ENCODE measurements at places on chromosomes 2 and 18.

DNA sequence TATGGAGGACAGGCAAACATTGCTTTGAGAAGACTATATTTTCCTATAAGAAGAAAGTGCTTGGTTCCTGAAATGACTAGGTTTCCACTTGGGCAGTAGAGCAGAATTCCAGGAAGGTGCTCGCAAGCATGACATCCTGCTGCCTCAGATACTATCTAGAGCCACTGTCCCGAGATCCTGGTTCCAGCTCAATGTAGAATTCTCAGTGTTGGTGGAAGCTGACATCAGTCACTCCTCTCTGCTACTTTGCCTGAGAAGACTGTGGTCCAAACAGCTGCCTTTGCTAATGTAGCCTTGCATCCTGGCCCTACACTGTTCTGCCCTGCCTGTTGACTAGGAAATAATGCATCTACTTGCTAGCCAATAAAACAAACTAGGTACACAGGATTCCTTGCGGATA, 50.0 kb upstream of the ITGA6 start:
- DNase-seq: no peak

DNA sequence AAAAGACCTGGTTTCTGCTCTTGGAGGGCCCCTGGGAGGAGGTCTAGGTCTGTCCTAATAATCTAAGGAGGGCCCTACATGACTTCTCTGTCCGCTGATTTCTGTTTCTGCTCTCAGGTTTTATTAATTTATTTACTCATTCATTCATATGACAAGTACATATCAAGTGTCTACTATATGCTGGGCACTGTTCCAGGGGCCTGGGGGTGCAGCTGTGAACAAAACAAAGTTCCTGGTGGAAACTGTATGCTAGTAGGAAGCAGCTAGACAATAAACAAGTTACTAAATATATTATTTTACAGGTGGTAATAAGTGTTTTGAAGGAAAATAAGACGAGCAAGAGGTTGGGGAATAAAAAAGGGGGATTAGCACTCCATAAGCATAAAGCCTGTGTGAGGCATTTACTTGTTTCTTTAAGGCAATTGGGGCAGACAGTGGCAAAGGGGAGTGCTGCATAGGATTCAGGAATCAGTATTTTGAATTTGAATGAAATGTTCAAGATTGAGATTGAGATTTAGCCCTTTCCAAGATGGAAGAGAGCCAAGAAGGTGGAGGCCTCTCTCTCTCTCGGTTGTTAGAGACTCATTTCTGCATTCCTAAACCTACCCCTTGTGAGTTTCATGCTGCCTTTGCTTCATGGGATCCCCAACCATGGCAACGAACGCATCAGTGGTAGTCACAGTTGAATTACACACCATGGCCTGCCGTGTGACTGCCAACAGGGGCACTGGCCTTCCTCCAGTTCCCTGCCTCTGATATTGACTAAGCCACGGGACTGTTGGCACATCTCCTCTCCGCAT, 28.3 kb downstream of the DRC1 start:
- peak; percentile 49 for DNase-seq

- no peak for DNase-seq
Measured at GRCh38 chr2:69704446-69704845, 37.5 kb upstream of the ANXA4 start.

DNA sequence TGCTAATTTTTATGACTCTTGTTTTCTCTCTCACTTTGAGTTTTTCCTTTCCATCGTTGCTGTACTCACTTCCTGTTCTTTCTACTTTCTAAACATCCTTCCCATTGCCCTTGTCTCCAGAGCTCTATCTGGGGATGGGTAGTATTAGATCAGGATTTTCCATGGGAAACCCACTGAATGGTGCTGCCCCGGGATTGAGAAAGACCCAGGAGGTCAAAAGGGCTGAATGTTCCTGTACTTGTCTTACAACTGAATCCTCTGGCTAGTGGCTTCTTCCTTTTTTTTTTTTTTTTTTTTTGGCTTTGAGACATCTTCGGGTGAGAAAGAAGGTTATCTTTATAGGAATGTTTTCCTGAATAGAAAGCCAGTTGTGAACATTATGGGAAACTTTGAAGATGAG, 364.8 kb upstream of the SLC14A2 start:
- no peak for DNase-seq

DNA sequence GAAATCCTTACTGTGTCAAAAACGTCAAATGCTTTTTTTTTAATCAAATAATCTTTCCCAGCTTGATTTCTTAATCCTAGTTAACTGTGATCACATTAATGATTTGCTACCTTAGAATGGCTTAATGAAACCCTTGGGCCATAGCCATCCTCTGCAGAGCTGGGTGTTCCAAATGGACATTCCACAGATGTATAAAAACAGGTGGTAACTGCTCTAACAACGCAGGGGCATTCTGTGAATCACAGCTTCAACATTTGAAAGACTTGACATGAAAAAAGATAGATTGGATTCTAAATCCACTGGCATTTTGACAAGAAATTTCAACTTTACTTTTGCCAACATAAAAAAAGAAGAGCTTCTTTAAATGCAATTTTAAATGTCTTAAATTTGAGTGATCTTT, 69.8 kb upstream of the RASGRP3 start:
- DNase-seq: no peak

GRCh38 chr18:56030060-56030459, 442.1 kb upstream of the TCF4 start:
- no peak for DNase-seq

GRCh38 chr2:71611247-71611646, 157.9 kb downstream of the DYSF start:
- peak; percentile 23 for DNase-seq

DNA sequence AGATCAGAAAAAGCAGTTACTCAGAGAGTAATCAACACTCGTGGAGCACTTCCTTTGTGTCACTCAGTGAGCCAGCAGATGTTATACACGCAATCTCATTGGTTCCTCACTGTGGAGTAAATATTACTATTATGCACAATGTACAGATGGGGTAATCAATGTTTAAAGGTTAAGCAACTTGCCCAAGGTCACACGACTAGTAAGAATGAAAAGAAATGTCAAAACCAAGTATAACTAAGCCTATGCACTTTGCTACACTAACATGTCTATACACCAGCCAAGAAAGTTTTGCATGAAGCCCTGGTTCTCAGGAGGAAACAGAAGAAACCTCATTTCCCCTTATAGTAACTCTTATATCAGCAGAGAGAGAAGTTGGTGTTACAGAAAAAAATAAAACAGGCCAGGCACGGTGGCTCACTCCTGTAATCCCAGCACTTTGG, 5.4 kb downstream of the METTL21A start:
- DNase-seq: no peak

DNA sequence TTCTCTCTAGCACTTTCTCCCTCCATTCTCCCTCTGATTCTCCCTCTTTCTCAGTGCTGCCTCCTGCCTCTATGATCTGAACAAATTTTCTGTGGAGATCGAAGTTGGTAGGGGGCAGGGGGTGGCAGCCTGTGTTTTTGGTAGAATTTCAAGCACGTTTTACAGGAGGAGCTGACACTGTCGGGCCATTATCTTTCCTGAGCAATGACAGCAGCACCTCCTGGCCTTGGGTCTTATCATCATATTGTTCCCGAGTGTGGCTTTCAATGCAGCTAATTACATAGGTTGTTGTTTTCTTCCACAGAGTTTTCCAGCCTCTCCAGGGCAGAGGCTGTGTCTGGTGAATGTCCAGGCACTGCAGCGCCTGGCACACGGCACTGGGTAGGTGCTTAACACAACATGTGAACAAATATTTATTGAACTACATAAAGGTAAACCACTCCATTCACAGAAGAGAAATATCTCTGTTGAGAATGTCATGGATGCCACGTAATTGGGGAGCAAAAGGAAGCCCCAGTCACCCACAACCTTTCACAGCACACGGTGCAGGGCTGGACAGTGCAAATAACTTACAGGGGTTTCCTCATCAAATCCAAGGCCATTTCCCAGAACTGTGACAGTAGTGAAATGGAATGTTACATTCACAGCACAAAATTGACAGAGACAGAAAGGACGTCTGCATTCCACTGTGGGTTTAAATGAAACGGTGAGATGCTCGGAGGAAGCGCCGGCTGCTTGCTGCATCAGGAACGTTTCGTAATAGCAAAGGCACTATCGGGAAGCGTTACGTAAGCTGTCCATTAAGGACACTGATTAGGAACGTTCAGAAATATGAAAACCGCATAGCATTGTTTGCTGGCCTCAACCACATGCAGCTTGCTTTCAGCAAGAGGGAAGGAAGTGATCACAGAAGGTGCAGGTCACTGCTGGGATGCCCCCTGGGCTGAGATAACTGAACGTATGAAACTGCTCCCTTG, 6.5 kb upstream of the KCNG2 start:
- DNase-seq: no peak

DNA sequence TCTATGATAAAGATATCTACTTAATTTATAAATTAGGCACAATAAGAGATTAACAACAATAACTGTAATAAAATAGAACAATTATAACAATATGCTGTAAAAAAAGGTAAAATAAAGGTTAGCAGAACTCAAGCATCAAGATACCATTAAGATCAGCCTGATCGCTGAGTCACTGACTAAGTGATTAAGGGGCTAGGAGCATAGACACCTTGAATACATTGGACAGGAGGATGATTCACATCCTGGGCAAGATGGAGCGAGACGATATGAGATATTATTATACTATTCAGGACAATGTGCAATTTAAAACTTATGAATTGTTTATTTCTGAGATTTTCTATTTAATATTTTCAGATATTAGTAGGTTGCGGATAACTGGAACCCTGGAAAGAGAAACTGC, 1277.8 kb upstream of the ZEB2 start:
- no peak for DNase-seq

DNA sequence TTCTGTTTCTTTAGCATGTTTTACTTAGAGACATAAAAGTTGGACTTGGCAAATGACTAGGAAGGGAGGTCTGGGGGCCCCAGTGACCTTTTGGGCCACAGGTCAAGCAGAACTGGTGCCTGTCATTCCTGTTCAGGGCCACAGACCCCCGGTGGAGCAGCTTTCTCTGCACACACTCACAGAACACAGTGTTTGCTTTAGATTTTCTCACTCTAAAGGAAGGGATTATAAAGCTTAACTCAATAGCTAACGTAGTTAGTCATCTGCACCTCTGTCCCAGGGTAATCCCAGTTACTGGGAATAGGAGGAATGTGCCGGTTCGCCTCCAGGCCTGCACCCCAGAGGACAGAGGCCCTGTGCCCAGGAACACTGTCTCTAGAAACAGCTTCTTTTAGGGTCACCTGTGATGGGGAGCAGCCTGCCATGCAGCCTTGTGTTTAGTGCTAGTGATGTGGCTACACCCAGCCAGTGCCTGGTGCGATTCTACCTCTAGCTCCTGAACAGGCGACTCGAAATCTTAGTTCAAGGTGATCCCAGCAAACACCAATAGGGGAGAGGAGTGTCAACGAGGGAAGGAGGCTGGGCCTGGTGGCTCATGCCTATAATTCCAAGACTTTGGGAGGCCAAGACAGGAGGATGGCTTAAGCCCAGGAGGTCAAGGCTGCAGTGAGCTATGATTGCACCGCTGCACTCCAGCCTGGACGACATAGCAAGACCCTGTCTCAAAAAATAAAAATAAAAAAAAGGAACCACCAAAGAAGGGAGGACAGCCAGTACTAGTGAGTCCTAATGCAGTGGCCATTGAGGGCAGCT, 11.6 kb downstream of the SPATA3 start:
- DNase-seq: no peak

GRCh38 chr2:12560618-12561017, 156.1 kb upstream of the TRIB2 start:
- no peak for DNase-seq

DNA sequence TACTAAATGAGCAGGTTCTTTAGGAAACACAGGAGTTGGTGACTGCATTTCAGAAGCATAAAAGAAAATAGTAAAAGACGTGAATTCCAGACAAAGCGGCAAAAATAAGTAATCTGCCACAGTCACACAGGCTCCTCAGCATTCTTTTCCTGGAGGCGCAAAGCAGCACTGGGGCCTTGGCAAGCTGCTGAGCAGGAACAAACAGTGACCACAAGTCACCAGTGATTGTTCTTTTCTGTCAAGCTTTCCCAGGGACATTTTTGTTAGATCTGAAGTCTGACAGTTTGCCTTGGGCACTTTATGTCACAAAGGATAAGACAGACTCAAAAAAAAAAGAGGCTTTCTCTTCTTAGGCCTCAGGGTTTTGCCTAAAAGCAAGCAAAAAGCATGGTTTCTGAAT, 216.2 kb downstream of the CDH20 start:
- DNase-seq: no peak

DNA sequence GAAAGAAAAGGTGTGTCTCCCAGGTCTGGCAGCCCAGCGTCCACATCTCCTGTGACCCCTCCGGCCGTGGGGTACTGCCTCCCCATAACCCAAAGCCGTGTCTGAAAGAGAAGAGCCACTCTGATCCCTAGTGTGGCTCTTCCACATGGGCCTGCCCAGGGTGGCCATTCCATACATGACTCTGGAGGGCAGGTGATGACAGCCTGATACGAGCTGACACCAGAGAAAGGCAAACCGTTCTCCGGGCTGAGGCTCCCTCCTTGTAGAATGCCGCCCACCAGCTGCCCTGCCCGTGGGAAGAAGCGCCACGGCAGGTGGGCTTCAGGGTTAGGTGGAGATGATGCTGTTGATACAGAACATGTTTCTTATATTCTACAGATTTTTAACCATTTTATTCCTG, 451.6 kb upstream of the SALL3 start:
- DNase-seq: no peak

DNA sequence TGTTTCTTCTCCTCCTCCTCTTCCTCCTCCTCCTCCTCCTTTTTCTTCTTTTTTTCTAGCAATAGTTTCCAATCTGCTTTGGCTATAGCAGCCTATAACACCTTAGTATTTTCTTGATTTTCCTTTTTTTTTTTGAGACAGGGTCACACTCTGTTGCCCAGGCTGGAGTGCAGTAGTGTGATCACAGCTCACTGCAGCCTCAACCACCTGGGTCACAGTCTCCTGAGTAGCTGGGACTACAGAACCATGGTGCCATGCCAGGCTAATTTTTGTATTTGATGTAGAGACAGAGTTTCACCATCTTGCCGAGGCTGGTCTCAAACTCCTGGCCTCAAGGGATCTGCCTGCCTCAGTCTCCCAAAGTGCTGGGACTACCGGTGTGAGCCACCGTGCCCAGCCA, 10.7 kb upstream of the THNSL2 start:
- no peak for DNase-seq

GRCh38 chr18:75350512-75350839, 77.0 kb downstream of the SMIM21 start:
- no peak for DNase-seq

DNA sequence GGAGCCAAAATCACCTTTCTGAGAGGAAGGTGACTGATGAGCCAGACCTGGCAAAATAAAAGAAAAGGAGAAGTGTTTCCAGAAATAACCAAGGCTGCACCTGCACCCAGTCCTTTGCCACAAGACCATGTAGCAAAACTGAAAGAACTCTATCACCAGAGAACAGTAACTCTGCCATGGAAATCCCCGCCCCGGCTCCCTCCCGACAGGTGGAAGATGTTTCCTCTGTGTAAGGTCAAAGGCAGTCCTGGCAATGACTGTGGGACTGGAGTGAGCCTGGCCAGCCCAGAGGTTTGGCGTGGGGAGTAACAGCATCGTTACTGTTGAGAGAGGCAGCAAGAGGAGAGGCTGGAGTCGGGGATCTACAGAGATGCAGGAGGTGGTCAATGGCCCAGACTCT, 42.3 kb downstream of the SPRED2 start:
- DNase-seq: no peak
